ENCODE measurements at places on chromosomes 11 and 22.

DNA sequence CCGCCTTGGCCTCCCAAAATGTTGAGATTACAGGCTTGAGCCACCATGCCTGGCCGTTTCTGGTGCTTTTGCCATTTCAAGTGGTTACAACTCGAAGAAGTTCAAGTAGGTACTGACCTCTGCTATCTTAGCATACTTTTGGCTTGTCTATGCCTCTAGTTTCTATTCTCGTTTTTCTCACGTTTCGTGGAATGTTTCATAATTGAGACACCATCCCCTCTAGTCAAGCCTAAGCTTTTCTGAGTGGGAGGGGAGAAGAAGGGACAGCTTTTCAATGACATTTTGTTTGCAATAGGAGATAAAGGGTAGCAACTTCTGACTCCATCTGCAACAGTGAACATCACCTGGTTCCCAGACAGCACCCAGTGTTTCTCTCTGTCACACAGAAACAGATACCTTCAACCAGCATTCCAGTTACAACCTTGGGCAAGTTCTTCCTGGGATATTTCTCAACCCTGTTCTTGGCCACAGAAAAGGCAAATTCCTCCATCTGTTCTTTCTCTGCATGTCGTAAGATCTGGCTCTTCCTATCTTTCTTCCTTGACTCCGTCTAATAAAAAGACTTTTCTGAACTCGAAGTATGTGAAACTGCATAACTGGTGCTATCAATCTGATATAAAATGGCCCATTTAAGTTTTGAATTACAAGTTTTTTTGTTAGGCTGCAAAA, 25.5 kb downstream of the DDI1 start:
- peak; percentile 11 for DNase-seq

- no peak for DNase-seq
Measured at GRCh38 chr11:121082219-121082618, 18.8 kb upstream of the TECTA start.

- DNase-seq: no peak
Measured at GRCh38 chr11:25970726-25971508, 361.0 kb upstream of the ANO3 start.

GRCh38 chr11:94675813-94676212, 92.3 kb upstream of the AMOTL1 start:
- DNase-seq: no peak

- DNase-seq: no peak
Measured at GRCh38 chr22:36252754-36253522, at the start of gene APOL1. Gene APOL1 (plus strand): TSS chr22:36253133. CDS start chr22:36254956, 1,823 bp downstream.

Measured in fibroblast of skin of right biceps (primary cell).